Pulmonary artery endothelial cell (primary cell): ENCODE measurements at places on chromosomes 5 and 9. TPM values are rescaled to one million over a fixed set of nuclear protein-coding genes. Genes with fewer than 3 reads are reported as not detected.

TAF11L10 gene
- total RNA-seq: not detected in 2 replicates

DNA sequence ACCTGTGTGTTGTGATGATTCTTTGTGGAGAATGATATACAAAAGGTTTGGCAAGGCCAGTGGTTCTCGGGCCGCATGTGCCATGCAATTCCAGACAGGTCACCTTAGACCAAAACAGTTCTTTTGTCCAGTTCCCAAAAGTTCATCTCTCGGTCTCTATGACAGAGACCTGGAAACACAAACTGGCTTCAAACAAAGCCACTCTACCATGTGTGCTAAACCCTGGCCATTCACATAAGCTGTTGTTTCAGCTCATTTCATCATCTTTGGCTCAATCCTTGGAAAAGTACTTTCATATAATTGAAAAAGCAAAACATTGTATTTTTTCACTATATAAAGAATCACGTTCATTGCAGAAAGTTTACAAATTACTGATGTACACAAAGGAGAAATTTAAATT is 210.5 kb upstream of the SEMA6A start:
- DNase-seq: no peak

DNA sequence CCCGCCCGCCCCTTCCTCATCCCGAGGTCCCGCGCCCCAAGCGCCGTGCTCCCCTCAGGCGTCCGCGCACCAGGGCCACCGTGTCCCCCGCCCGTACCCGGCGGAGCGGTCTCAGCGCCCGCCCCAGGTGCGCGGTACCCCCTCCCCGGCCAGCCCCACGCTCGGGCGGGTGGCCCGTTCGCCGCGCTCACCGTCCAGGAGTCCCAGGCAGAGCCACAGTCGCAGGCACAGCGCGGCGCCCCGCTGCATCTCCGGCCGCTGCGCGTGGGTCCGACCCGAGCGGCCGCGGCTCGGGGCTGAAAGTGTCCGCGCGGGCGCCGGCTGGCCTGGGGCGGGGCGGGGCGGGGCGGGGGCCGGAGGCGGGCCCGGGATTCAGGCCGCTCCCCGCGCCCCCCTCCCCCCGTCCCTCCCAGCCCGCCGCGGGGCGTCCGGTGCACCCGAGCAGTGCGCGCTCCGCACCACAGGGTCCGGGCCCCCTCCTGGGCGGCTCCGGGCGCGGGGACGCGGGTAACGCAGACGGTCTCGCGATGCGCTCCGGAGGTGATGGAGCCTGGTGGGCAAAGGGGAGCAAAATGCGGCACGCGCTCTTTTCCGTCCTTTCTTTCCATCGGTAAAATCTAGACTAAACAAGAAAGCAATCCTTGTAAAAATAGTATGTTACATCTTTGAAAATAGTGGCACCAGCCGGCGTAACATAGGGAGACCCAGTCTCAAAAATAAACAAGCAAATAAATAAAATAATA is at the start of gene FLT4:
Gene FLT4, minus strand, starts transcription at position 304 of the 743 bp plus-strand sequence. Its CDS starts 55 bp downstream, at position 249.
- DNase-seq: no peak

DNA sequence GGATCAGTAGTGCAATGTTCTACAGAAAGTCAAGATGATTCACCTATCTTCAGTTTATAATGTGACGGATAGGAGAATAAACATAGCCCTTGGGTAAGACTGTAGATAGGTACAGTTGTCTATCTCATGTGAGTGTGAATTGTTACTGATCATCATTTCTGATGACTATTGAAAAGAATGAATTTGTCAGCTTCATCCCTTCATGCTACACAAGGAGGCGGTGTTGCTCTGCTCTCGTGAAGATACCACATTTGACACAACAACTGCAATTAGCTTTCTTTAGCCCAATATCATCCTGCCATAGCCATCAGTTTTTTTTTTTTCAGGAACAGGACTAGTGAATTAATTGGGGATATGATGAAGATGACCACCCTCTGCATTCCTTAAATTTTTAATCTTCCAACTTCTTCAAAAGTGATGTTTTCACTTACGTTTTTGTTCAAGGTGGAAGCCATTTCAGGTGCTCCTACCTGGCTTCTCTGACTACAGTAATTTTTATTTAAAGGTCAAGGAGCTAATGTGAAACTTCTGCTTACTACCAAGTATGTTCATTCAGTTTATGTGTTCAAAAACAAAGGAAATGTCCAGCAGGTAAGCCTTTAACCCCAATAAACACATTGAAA is 152.9 kb upstream of the MOCS2 start:
- DNase-seq: peak; percentile 20

ALDH7A1 gene
- total RNA-seq: 54.0 and 65.5 TPM in 2 replicates

DNA sequence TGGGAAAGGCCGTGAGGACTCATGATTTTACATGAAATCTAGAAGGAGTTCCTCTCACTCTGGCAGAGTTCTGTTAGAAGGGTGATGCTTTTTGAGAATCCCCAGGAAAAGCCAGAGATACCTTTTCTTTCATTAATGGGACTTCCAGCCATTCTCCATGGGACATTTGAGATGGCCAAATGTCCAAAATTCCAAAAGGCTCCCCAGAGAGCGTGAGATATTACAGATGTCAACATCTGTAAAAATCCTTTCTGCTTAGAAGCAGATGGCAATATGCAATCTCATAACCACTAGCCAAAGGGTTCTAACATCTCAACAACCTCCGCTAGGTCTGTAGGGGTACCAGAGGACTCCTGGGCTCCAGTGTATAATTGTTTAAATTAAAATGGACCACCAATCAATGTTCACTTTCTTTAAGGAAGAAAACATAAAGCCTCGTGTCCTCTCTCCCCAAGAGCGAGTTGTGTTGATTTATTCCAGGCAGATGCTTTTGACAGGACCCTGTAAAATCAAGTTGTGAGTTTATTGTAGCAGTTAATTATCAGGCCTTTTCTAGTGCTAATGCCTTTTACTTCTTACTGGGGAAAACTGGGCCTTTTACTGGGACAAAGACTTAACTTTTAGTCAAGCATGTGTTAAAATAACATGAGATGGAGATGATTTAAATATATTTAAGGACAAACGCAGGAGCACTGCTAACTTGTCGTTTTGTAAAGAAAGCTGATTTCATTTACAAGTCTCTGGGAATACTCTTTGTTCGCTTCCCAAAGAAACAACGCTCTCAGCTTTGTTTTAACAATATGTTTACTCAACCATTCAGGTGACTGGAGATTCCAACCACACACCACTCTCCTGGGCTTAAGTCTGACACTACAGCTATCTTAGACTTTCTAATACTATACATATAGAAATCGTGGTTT is 4.8 kb downstream of the GAS1 start:
- no peak for DNase-seq

DNA sequence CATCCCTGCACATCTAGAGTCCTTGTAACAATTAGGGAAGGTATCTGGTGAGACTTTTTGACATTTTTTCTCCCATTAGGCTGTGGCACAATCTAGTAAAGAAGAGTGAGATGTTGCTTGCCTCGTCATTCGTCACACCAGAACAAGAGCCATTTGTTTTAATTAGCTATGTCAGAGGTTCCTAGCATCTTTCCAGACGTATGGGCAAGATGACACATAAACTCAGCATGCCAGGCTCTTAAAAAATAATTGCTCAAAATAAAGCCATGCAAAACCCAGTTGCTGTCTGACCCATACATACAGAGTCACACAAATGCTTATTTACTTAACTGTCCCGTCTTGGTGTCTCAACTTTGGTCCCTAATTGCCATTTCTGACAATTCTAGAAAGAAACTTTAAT is 125.9 kb downstream of the TRPM3 start:
- no peak for DNase-seq

GRCh38 chr5:8136271-8136670 is 267.3 kb downstream of the MTRR start:
- no peak for DNase-seq

SEMA6A gene
- 0.35 and 0.92 TPM in 2 replicates for total RNA-seq

SHROOM1 gene
- 4.6 and 5.3 TPM in 2 replicates for total RNA-seq

GRCh38 chr5:43336159-43336558 is 22.9 kb upstream of the HMGCS1 start:
- no peak for DNase-seq

- no peak for DNase-seq
Observed at GRCh38 chr5:135243556-135244285, 155.3 kb downstream of the MACROH2A1 start.

DNA sequence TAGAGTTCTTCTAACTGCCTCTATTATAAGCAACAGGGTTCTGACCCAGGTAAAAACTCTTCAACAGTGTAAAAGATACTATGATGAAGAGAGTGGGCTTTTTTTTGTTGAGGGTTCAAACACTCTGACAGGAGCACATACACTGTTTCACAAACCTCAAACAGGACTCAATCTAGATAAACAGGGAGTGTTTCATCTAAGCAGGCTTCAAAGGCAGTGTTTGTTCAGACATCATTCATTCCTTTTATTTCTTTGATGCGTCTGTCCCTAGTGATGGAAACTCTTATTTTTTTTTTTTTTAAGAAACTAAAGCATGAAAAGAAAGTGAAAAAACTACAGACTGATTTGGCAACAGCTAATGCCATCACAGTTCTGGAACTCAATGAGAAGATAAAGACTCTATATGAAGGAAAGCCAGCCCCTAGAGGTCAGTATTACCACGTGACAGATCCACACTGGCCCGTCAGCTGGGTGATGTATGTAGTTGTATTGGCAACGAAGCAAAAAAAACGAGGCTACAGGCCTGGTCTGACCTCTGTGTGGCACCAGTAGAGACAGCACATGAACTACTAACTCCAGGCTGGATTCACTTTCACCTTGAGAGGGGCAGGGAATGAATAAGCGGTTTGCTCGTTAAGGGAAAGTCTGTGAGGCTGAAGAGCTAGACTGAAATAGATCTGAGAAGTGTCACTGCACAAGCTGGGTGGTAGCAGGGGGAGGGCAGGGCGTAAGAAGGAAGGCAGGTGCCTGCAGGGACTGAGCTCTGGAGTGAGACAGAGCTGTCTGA is 172.2 kb downstream of the CCDC192 start:
- DNase-seq: no peak

GRCh38 chr5:132299917-132300316 is 5.7 kb downstream of the SLC22A4 start:
- DNase-seq: no peak
